NCI-H2029 treated with DMSO at 0.1 percent for 48 hours (cell line): ENCODE measurements at places on chromosomes 2 and 18.

- no peak for DNase-seq
These were observed 138.6 kb downstream of the GLI2 start for GRCh38 chr2:120873958-120874887.

DNA sequence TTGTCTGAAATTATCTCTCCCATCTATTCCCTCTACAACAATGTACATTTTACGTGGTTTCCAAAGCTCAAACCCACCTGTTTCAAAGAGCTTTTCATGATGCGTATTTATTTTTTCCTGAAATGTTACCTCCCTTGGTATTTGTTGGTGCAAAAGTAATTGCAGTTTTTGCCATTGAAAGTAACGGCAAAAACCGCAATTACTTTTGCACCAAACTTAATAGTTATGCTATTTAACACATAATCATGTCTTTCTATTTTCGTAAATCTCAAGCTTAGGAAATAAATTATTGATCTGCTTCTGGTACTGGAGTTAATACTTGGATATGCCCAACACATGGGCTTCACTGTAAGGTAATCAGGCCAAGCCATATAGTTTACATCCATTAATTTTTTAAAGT lies 85.2 kb downstream of the SUCLG1 start:
- DNase-seq: no peak

GRCh38 chr2:187403568-187404260 lies 44.3 kb downstream of the CALCRL start:
- DNase-seq: no peak

DNA sequence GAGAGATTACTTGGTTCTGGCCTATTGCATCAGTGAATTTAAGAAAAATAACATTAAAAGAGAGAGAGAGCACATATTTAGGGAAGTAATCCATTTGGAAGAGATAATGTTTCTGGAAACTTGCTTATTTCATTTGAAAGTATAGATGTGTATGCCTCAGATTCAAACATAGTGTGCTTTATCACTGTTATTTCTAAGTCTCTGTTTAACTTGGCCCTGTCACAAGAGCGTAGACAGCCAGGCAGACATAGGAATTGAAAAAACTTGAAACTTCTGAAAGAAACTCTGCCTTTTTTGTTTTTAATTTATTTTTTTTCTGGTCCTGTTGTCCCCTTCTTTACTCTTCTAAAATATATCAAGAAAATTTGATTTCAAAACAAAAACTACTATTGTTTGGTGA lies 849.1 kb downstream of the CNTNAP5 start:
- DNase-seq: no peak

- no peak for DNase-seq
These were observed at the start of gene SPTBN1 for GRCh38 chr2:54455563-54456361. Gene SPTBN1 (plus strand): TSS chr2:54456327. CDS start chr2:54526419, 70,092 bp downstream.

DNA sequence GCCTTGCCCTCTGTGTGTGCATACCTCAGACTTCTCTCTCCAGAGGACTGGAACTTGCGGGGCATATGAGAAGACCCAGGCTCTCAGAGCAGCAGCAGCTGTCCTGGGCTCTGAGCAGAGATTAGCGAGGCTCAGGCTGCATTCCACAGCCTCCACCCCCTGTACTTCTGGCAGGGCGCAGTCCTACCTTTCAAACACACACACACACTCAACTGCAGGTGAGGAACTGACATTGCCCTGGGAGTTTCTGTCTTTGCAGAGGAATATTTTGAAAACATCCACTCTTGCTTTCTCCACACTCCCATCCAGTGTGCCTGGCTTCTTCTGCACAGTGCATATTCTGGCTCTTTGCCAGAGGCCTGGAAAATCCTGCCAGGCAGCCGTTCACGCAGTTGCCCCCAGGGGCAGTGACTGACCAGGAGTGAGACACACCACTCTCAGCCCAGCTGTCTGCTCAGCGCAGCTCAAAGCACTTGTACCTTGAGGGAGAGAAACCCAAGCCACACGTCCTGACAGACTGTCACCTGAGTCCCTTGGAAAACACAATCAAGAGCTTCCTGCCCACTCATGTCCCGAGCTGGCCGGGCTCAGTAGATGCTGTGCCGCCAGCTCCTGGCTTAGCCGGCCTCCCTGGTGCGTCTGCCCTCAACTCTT lies 460.8 kb downstream of the RNF144A start:
- peak; percentile 76 for DNase-seq

GRCh38 chr2:46771309-46771708 lies 144.3 kb downstream of the MCFD2 start:
- DNase-seq: no peak

GRCh38 chr2:236590846-236591245 lies 21.2 kb downstream of the ACKR3 start:
- DNase-seq: no peak

DNA sequence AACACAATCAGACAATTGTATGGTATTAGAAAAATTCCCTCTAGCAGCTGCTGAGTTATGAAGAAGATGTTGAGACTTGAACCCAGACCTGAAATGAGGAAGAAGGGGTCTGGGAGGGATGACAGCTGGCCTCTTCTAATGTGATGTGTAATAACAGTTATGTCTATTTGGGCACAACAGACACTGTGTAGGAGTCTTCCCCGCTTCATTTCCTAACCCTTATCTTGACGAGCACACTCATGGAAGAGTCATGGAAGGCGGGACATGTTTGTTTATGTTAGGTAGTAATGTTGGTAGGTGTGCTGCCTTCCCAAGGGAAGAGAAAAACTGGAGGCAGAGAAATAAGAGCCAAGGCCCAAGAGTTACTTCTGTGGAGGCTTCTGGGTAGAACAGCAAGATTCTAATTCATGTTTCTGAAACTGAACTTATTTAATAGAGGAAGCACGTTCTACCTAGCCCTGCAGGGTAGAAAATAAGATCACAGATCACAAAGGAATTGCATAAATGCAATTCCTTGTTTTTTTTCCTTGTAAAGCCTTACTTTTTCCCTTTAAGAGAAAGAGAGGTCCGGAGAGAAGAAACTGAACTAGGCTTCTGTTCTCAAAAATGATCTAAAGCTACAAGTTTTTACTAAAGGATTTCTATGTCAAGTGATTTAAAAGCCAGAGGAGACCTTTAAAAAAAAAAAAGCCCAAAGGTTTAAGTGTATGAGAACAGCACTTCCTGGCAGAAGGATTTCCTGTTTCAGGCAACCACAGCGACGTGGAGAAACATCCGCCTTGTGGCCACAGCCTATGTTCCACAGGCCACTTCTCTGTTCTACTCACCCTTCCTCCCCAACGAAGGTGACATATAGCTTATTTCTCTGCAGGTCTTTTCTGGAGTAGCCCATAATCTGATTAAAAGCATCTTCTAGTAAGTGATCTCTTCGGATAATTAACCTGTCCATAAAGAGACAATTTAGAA lies 68.5 kb upstream of the STK17B start:
- no peak for DNase-seq

DNA sequence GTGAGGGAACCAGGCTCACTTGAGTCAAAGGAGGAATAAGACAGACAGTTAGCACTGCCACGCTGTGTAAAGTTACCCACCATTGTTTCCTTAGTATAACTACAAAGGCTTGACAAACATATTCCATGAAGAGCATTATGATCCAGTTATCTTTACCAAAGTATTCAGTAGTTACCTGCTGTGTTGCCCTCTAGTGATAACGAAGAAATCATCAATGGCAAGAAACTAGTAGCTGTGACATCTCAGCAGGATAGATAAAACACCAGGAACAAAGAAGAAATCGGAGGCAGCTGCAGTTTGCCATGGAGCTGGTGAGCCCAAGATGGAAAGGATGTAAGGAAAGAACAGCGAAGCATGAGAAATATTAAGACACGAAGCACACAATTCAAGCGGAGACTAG lies 215.3 kb upstream of the FSHR start:
- no peak for DNase-seq

DNA sequence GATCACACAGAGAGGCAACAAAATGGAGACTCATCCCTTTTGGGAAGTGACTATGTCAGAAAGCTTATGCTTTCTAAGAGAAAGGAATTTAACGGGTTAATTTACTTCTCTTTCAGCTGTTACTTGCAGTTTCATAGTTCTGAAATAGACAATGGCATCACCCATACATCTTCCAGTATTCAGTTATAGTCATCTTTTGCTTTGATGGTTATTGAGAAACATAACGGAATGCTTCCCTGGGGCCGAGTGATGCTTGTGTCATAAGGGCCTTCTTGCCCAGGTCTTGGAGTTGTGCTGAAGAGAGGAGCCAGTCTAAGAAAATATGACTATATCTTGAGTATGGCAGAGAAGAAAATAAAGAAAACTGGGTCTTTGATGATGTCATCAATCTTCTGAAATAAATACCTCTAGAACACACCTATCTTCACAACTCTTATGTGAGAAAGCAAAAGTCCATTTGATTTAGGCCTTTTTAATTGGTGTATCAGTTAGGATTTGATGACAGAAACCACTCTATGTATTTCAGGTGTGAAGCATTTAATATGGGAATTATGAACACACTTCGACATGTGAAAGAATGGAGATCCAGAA lies 328.2 kb downstream of the LRRTM4 start:
- no peak for DNase-seq

DNA sequence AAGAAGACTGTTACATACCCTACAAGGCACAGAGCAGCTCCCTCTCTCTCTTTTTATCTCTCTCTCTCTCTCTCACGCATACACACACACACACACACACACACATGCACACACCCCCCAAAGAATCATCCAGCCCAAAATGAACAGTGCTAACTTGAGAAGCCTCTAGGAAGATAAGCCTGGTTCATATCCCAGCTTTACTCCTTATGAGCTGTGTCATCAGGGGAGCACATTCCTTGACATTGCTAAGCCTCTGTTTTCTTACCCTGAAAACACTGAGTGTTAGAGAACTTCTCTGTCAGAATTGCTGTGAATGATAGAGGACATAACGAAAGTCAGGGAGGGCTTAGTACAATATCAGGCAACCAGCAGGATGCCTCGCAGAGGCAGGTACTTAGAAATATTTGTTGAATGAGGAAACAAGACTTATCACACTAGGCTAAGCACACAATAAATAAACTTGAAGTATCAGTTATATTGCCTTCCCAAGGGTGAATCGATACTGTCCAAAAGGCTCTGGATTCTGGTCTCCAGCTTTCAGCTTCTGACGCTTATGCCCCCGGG lies 725.6 kb upstream of the ID2 start:
- DNase-seq: no peak

DNA sequence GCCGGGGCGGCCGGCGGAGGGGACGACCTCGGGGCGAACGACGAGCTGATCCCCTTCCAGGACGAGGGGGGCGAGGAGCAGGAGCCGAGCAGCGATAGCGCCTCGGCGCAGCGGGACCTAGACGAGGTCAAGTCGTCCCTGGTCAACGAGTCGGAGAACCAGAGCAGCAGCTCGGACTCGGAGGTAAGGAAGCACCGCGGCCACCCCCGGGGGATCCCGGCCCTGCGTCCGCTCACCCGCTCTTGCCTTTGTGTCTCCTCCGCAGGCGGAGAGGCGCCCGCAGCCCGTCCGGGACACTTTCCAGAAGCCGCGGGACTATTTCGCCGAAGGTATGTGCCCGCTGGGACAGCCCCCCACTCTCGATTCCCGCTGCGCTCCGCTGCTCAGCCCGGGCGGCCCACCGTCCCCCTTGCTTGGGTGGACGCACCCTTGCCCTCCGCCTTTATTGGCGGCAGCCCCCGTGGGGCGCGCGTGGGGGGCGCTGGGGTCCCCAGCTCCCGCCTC lies 611 bp downstream of the TCF7L1 start:
- no peak for DNase-seq

GRCh38 chr2:126893606-126894005 lies 5.1 kb upstream of the TEX51 start:
- DNase-seq: no peak

DNA sequence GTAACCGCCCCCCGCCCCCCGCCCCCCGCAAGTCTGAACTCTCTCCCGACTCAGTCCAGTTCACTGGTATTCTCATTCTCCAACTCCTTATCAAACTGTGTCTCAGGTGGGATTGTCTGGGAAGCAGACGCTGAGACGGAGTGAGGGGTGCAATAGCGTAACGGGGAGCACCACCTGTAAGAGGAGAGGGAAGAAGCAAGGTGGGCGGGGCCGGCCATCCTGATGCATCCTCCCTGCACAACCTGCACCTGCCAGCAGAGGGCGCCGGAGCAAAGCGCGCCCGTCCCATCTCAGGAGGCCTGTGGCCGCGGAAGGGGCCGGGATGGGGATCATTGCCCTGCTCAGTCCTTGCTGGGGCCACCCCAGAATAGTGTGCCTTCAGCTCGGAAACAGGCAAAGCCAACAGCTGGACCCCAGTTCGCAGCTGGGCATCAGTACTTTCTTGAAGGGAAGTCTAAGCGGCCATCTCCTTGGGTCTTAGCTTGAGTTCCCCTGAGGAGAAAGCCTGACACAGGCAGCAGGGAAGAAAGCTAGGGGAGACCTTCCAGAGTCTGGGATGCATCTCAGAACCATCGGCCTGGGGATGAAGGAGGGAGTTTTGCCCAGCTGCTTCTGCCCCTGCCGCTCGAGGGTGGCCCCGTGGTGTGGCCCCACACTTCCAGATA lies 208.0 kb downstream of the TFCP2L1 start:
- DNase-seq: no peak

DNA sequence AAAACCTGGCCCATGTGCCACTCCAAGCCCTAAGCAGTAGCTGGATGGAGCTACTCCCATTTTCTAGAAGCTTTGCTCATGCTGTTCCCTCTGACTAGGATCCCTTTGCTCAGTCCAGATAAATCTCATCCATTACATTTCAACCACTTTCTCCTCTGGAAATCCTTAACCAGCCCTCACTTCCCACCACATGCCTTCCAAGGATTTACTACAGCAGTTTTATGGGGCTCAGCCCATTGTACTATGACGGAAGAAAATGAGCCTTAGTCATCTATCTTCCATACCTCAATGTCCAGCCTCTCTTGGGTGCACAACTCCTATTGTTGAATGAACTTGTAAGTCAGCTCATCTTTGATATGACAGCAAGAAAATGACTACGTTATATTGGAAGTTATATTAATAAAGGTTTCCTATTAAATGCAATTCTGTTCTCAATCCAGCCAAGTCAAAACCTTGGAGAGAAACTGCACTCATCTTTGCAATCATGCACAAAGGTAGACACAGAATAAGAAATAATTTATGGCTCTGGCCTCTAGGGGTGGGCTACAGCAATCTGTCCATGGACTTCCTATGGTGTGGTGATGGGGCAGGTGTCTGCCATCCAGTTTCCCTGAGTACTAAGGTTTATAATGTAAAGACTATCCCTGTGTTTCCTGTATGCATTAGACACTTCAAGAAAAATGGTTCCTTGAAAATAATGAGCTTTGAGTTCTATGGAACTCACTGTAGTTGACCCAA lies 3.4 kb downstream of the B4GALT6 start:
- no peak for DNase-seq

DNA sequence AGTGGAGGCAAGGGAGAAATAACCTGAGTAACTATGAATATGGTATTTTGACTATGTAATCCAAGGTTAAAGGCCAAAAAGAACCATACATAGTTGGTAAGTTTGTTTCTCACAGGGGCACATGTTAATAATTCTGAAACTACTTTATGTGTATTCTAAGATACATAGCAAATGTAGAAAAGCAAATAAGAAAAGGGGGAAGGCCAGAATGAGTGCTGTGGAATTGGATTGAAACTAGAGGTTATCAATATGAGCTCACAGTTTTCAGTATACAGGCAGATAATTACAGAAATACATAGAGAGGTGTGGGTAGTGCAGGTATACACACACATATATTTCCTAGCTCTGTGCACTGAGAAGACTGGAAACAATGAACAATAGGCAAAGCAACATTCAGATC lies 13.7 kb downstream of the INO80C start:
- no peak for DNase-seq
